CD4-positive, alpha-beta T cell treated with Interleukin-2 at 100 ng/mL for 4 hours (primary cell): ENCODE measurements at places on chromosomes 16 and 17.

DNA sequence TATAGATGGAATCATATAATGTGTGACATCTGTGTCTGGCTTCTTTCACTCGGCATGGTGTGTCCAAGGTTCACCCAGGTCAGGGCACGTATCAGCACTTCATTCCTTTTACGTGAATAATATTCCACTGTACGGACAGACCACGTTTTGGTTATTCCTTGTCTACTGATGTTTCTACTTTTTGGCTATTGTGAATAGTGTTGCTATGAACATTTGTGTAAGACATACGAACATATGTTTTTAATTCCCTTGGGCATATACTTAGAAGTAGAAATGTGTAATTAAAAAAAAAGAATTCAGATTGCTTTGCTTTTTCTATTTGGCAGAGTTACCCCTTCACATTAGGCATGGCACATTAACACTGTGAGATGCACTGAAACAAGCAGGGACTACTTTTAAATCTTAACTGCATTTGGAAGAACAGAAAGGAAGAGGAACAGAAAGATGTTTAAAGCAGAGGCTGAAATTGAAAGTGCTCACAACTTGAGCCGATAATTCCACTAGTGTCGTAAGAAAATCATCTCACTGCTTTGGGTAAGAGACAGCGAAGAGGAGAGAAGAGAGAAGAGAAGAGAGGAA is 105.3 kb downstream of the VPS53 start:
- DNase-seq = no peak

DNA sequence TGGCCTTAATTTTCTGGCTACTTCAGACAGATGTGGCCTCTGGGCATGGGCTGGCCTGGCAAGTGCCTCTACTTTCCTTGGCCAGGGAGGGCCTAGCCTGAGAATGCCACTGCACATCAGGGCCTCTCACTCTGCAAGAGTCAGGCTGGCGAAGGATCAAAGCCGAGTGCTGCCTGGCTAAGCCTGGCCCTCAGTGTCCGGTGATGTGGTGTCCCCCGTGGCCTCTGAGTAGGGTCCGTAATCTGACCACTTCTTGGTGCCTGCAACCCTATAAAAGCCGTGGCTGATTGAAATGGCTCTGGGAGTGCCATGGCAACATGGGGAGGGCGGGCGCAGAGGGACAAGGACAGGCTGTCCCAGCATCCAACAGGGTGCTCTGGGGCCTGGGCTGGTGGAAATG is 30.2 kb downstream of the TBX4 start:
- no peak for DNase-seq

DNA sequence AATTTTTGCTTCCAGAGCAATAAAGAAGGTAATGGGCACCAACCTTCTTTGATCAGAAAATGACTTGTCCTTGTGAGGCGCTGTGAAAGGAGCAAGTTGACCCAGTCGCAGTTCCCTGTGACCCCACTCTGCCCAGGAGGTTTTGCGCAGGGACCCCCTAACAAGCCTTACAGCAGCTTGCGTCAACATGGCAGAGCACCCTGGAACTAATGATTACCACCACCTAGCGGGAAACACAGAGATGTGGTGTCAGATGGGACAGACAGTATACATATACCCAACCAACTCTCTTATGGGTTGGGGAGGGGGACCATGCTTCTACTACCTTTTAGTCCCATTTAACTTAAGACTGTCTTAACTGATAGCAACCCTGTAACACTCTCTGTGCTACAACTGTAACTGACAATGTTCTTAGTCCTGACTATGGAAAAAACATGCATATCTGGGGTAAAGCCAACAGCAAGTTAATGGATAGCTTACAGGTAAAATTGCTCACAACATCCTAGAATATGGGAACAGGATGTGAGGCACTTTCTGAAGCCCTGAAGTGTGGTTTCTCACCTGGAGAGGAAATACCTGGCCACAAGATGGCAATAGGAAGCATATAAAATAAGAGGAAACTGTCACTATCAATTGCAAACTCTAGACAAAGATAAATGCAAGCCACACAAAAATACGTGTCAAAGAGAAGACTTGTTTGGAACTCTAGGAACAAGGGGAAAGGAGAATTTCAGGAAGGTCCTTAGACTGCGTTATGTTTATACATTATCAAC is 3.0 kb downstream of the KARS1 start:
- DNase-seq = peak; percentile 43

DNA sequence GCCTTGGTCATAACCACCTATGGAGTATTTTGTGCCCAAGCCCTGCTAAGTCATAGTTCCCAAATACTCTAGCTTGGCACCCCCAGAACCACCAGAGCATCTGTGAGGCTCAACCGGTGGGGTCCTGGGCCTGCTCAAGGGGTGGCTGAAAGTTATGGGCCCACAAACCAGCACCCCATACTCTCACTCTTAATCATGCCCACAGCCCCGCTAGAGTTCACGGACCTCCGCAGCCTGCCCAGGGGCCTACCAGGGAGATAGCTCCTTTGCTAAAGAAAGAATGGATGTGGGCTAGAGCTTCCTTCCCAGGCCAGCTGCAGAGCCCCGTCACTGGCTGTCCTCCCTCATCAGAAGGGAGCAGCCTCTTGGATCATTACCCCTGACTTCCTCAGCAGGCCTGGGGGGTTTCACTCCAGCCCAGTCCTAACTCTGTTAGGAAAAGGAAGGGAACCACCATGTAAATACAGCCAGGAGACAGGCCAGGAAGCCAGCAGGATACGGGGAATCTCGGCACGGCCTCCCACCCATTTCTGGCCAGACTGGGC is 1.4 kb downstream of the GIT1 start:
- DNase-seq = no peak

DNA sequence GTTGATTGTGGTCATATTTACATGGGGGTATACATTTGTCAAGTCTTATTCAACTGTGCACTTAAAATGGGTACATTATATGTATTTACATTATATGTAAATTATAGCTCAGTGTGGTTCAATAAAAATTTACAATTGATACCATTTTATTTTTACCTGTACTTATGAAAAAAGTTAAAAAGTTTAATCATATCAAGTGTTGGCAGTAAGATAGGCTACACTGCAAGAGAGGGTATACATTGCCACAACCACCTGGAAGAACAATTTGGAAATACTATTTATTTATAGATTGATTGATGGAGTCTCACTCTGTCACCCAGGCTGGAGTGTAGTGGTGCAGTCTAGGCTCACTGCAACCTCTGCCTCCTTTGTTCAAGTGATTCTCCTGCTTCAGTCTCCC is 453.3 kb downstream of the XYLT1 start:
- DNase-seq = no peak

- no peak for DNase-seq
Measured at GRCh38 chr16:29023279-29024277, 38.7 kb downstream of the LAT start.

DNA sequence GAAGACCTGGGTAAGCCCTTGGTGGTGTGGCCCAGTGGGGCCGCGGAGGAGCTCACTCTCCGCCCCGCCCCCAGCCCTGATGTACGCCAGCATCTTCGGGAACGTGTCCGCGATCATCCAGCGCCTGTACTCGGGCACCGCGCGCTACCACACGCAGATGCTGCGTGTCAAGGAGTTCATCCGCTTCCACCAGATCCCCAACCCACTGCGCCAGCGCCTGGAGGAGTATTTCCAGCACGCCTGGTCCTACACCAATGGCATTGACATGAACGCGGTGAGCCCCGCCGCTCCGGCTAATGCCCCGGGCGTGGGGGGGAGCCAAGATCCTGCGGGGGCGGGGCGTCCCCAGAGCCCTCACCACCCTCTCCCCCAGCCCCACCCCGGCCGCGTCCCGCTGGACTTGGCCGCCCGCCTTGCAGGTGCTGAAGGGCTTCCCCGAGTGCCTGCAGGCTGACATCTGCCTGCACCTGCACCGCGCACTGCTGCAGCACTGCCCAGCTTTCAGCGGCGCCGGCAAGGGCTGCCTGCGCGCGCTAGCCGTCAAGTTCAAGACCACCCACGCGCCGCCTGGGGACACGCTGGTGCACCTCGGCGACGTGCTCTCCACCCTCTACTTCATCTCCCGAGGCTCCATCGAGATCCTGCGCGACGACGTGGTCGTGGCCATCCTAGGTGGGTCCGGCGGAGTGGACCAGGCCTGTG is 12.1 kb upstream of the DCAF7 start:
- no peak for DNase-seq

- DNase-seq = no peak
Measured at GRCh38 chr16:60318486-60318885, 1584.4 kb upstream of the GOT2 start.

GRCh38 chr16:49830873-49831272 is 25.0 kb downstream of the ZNF423 start:
- DNase-seq = no peak

- DNase-seq = no peak
Measured at GRCh38 chr16:56970934-56971767, 9.4 kb downstream of the CETP start.

- DNase-seq = no peak
Measured at GRCh38 chr17:75507733-75508719, 7.3 kb downstream of the CASKIN2 start.

DNA sequence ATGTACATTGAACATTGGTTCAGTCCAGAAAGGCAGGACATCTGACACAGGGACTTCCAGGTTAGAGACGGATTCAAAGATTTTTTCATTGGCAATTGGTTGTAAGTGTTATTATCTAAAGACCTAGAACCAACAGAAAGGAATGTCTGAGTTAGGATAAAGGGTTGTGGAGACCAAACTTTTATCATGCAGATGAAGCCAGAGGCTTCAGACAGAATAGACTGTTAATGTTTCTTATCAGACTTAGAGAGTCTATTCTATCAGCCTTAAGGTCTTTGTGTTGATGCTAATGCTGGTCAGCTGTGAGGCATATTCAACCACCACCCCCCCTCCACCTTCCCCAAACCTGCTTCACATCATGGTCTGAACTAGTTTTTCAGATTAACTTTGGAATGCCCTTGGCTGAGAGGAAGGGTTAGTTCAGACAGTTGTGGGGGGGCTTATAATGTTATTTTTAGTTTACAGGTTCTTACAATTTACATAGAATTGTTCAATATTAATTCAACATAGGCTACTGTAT is 2.1 kb upstream of the ITGB3 start:
- no peak for DNase-seq
